Small intestine (tissue), 16 donors: ENCODE measurements at places on chromosomes 12 and 14.

DNA sequence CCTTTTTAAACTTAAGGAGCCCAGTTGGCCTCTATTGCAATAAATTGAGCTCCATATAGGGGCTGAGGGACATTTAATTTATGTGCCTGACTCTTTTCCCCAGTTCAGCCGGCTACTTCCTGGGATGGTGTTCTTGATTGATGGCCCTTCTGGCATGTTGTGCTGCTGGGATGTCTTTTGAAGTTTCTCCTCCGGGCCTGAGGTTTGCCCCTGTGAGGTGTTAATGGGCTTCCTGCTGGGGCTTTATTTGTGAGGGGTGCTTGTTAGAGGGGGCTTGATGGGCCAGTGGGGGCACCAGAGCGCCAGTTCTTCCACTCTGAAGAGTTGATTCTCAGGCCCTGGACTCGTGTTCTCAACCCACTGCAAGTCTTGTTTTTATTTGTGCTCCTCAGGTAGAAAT is 69.6 kb downstream of the CHST11 start:
- DNase-seq, result no peak

DNA sequence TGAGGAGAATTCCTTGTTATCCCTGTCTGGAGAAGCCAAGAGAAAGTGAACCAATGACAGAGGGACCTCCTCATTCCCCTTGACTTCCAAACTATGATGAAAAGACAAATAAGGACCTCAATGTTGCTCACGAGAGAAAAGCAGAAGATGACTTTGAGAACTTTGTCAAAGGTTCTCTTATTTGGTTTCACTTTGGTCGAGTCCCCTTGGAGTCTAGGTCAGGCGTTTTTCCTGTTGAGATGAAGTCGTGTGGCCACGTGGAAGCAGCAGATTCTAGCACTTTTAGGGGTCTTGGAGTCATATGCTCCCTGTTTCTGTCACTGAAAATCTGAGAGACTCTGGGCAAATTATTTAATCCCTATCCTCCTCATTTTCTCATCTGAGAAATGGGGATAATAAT is 33.8 kb upstream of the COL2A1 start:
- no peak for DNase-seq

DNA sequence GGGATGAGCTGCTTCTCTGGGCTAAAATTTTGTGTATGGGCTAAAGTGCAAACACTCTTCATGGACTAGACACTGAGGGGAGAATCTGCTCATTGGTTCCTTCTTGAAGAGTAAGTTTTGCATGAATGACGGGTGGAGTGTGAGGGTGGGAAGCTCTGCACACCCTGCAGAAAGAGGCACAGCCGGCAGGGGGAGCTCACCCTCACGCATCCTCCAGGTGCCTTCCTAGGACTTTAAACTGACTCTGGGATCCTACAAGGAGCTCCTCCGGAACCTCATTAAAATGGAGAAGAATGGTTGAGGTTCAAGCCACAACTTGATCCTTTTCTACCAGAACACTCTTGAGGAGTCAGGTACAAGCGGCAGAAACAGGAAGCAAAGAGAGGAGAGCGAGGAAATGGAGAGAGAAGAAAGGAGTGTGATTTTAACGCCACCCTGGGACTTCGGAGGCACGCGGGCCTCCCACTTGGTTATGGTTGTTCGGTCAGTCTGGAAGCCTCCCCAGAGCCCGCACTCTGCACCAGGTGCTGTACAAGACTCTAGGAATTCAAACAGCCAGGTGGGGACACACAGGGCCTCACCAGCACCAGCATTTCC is 87.5 kb downstream of the SETD3 start:
- DNase-seq, result peak; percentile 63

GRCh38 chr14:61111209-61111665 is 130.2 kb downstream of the SLC38A6 start:
- no peak for DNase-seq

DNA sequence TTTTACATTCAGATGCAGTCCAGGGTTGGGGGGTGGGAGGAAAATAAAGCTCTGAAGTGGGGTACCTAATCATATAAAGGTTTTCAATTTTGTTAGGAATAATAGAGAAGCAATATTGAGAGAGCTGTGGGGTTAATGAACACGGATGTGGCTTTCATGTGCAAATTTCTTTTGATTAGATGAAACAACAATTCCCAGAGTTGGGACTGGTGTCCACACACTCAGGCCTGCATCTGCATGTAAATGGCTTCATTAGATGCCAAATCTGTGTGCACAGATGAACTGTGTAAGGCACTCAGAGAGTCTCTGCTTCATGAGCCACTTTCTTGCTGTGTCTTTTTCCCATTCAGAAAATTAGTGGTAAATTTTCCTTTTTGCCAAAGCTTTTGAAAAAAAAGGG is 377.1 kb upstream of the NOVA1 start:
- no peak for DNase-seq

- DNase-seq, result no peak
These were observed 353.1 kb downstream of the NAV3 start for GRCh38 chr12:78183824-78184223.

GRCh38 chr14:21748869-21749303 is 75.3 kb upstream of the OR4E1 start:
- DNase-seq, result peak; percentile 25

GRCh38 chr14:102046337-102047278 is 40.2 kb downstream of the HSP90AA1 start:
- peak; percentile 85 for DNase-seq

DNA sequence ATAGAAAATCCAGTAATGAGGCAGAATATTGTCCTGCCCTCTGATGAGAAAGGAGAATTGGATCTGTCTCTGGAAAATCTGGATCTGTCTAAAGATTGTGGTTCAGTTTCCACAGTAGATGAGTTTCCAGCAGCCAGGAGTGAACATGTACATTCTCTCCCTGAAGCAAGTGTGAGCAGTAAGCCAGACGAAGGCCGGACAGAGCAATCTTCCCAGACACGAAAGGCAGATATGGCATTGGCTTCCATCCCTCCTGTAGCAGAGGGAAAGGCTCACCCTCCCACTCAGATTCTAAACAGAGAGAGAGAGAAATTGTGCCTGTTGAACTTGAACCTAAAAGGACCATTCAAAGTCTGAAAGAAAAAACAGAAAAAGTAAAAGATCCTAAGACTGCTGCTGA is 31.4 kb downstream of the PARP11 start:
- DNase-seq, result no peak

- DNase-seq, result no peak
These were observed 17.9 kb downstream of the RTL1 start for GRCh38 chr14:100885617-100886016.

- DNase-seq, result no peak
These were observed 8.9 kb upstream of the MYRFL start for GRCh38 chr12:69816082-69816481.

DNA sequence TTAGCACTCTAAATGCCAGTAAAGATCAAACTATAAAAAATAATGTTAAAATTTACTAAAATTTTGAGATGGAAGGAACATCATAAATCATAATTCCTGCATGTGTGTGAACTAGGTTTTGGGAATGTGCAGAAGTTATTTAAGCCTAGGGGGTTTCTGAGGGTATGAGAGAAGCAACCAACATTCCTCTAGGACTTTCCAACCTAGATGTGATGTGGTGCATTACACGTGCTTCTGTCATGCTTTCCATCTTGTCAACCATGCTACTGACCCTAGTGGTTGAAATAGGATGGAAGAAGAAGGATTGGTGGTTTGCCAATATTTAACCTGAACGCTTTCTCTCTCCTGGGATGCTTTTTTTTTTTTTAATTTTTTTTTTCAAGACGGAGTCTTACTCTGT is 209.3 kb downstream of the AEBP2 start:
- DNase-seq, result no peak

DNA sequence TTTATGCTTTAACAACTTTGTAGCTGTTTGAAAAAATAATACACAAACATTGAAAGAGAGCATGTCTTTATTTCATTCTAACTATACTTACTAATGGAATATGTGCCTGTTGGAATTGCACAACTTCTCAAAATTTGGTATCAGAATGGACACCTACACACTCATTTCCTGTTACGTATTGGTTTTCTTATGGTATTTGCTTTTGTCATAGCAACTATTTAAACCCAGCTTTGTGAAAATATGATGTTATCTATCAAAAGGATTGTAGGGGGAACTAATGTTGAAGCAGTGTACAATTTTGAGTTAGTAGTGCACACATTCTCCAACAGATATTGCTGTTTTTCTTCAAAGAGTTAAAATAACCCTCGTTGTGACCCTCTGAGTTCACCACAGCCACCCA is 52.6 kb downstream of the RBMS2 start:
- DNase-seq, result no peak

DNA sequence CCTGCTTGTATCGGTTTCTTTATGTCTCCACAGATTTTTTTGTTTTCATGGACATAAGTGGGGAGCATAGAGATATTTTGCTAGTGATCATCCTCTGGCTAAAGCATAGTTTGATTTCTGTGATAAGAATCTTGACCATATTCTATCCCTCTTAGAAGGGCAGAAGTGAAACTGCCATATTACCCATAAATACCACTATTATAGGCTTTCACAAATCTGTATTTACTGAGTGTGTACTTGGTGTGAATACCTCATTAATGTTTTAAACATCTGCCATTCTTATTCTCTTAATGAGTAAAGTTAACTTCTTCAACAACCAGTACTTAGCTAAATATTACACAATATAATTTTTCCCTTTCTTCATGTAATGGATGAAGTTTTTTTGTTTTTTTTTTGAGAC is 16.1 kb downstream of the WNK1 start:
- DNase-seq, result no peak

GRCh38 chr12:25682421-25682820 is 129.3 kb upstream of the LMNTD1 start:
- DNase-seq, result no peak

DNA sequence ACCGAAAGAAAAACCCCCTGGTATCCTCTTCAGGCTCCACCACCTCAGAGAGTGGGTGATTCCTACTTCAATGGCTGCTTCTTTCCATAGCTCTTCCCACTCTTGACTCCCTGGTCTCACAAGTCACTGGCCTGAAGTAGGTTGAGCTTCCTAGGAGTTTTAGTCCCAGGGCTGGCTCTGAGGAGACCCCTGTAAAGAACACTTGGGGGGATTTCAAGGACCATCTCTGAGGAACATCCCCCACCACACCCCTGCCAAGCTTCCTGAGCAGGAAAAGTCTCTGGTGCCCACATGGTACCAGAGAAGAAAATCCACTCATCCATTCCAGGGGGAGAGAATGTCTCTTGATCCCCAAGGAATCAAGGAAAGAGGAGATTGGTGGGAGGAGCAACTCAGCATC is 25.7 kb downstream of the PHETA1 start:
- DNase-seq, result no peak

DNA sequence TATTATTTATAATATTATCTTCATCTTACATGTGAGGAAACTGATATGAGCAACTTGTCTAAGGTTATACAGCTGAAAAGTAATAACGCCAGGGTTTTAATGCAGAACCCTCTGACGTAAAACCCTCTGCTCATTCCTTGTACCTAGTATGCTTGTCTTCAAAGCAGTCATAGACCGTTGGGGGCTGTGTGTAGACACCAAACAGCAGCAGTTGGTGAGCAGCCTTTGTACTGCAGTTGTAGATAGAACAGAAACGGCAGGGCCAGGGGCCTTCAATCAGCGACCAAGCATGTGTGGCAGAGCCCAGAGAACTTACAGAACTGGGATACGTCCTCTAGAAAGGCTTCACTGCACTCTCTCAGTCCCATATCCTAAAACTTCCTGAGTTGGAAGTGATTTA is 28.1 kb downstream of the EVL start:
- DNase-seq, result no peak

DNA sequence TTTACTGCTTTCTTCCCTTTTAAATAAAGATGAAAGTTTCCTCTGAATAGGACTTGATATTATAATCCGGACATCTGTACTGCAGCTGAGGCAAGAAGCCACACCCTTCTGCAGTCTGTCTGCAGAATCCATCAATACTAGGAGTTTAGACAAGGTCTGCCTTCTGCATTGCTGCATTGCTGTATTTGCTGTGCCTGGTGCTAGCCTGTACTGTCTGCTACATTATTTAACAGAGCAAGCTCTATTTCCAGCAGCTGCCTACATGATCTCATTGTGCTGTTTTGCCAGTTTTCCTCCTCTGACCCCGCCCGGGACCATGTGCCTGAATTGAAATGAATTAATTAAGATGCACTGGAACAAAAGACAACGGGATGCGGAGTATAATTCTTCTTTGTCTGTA is 1.7 kb downstream of the TUBA1A start:
- DNase-seq, result no peak

DNA sequence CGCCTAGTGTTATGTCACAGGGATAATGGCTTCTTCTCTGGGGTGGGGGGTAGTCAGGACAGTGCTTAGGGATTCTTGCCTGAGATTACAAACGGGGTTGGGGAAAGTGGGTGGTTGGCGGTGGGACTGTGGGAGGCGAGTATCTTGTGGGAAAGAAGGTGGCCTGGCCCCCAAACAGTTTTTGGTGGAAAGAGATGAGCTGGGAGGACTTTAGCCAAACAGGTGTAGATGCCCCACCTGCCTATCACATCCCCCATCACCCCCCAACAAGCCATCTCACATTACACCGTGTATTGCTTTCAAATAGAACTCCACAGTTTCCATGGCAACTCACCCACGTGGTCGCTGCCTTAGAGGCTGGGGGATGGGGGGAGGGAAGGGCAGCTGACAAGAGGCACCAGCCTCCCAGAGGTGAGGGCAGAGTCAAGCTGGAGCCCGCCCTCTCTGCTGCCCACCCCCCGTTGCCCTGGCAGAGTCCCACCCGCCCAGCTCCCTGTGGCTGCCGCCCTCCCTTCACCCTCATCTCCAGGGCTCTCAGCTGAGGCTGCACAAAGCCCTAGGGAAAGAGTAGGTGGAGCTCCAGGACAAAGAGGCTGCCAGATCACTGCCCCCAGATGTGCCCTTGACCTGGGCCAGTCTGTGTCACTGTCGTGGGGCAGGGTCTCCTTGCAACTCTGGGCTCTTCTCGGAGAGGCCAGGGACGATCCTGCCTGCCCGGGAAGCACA is 98.3 kb downstream of the LRRC74A start:
- peak; percentile 62 for DNase-seq

GRCh38 chr12:113239811-113240331 is 18.6 kb downstream of the TPCN1 start:
- peak; percentile 95 for DNase-seq

DNA sequence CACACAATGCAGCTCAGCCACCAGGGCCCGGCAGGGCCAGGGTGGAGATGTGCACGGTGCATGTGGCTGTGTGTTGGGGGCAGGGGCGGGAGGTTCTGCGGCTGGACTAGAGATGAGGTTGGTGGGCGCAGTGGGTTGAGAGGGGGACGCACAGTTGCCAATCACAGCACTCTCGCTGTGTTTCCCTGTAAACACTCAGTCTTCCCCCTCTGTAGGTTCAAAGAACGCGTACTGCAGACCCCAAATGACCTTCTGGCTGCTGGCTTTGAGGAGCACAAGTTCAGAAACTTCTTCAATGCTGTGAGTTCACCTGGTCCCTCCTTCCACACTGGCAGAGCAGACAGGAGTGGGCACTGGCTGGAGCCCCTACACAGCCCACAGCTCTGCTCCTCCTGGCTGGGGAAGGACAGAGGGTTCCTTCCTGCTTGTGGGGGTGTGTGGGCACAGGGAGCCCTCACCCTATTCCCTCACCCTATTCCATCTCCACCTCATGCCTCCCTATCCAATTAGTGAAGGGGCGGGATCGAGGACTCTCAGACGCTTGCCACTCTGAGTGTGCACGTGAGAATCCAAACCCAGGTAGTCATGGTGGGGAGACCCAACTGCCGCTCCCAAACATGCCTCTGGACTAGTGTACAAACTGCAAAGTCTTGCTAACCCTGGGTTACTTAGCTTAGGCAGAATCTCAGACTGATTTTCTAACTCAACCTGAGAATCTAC is 17.8 kb downstream of the OTUB2 start:
- no peak for DNase-seq
